ENCODE measurements at places on chromosomes 1 and 21.

GRCh38 chr1:246292571-246292970 is 214.5 kb downstream of the SMYD3 start:
- DNase-seq: no peak

GRCh38 chr1:96464066-96464465 is 257.5 kb upstream of the PTBP2 start:
- DNase-seq: no peak

DNA sequence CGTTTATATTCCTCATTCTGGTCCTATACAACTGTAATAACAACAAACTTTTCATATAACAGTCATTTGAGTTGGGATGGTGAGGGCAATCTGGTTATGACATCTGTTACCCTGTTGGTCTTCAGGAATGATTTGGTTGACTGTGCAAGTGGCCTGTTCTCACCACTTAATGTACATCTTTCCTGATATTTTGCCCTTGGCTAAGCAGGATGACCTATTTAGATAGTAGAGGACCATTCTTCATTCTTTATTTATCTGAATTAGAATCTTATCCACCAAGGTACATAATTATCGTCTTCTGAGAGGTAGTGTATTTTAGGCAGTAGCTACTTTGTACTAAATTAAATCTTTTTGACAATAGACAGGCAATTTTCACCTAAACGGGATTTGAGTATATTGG is 154.3 kb downstream of the DNM3 start:
- no peak for DNase-seq

DNA sequence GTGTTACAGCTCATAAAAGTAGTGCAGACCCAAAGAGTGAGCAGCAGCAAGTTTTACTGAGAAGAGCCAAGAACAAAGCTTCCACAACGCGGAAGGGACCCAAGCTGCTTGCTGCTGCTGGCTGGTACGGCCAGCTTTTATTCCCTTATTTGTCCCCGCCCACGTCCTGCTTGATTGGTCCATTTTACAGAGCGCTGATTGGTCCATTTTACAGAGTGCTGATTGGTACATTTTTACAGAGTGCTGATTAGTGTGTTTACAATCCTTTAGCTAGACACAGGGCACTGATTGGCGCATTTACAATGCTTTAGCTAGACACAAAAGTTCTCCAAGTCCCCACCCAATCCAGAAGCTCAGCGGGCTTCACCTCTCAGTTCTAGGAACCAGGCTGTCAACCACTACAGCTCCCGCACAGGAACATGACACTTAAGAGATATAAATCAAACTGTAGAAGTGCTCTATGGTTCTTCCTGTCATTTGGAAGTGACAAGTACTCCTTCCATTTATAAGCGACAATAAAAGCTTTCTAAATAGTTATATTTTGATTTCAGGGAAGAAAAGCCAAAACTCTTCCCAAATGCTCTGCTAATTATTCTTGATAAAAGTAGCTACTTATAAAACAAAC is 28.5 kb downstream of the RNF115 start:
- DNase-seq: no peak

DNA sequence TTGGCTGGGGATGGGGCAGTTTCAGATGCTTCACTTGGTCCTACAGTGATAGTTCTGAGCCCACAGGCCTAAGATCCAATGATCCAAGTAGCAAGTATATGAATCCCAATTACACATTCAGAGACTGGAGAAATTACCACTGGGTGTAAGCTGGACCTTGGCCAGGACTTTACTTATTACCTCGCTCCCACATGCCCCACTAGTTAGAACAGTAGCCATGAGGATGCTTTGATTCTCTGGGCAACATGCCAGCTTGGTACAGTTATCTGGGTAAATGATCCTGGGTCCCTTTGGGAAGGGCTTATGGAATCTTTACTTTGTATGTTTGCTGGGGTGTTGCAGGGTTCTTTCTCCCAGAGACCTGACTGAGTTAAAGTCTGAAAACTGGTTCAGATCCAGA is 5.0 kb upstream of the FCAMR start:
- no peak for DNase-seq

DNA sequence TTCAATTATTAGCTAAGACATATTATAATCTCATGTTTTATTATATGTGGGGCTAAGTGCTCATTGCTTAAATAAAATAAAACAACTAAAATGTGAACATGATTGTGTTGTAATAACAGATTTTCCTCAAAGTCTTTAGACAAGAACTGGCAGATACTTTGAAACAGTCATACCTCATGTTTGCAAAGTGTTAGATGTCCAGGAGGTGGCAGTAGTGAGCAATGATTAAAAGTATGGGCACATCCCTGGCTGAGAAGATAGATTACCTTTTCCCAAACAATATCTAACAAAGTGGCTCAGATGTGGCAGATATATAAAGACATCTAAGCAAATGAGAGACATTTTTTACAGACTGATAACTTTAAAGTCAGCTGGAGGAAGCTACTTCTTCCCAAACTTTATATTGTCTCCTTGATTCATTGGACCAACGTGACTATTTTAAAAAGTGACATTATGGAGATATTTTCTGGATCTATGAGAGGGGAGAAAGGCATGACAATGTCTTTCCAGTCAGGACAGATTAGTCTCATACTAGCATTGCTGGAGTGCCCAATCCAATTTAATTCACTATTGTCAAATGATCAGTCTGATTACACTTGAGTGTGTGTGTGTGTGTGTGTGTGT is 269.8 kb downstream of the S1PR1 start:
- peak; percentile 41 for DNase-seq

GRCh38 chr1:98732985-98733781 is 71.7 kb downstream of the SNX7 start:
- DNase-seq: no peak

DNA sequence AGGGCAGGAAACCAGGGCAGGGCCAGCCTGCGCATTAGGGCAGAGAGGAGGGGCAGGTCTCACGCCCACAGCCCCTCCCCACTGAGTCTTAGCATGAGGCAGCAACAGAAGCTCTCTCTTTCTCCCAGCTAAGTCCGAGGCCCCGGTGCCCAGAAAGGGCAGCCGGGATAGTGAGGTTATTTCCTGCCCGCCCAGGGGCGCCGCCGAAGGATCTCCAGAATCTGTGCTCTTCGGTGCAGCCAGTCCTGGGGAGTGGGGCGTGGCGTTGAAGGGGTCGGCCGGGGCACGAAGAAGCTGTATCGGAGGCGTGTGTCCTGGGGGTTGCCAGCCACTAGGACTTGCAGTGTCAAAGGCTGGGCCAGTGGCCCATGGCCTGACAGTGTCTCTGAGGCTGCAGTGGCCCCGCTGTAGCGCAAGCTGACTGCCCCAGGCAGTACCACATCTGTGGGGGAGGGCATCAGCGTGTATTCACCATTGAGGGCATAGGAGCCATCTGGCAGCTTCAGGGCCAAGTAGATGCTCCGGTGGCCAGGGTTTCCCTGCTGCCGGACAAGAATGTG is 7.8 kb downstream of the ADAMTS4 start:
- no peak for DNase-seq

DNA sequence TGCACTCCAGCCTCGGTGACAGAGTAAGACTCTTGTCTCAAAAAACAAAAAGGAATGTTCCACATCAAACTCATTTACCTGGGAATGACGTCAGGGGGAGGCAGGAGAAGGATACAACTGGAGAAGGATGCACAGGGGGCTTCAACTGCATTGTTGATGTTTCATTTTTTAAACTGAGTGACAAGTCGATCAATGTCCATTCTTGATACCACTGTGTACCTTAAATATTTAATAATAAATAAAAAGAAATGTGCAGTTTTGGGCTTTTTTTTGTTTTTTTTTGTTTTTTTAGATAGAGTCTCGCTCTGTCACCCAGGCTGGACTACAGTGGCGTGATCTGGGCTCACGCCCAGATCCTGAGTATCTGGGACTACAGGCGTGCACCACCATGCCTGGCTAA is 35.8 kb downstream of the PLEKHO1 start:
- DNase-seq: no peak

DNA sequence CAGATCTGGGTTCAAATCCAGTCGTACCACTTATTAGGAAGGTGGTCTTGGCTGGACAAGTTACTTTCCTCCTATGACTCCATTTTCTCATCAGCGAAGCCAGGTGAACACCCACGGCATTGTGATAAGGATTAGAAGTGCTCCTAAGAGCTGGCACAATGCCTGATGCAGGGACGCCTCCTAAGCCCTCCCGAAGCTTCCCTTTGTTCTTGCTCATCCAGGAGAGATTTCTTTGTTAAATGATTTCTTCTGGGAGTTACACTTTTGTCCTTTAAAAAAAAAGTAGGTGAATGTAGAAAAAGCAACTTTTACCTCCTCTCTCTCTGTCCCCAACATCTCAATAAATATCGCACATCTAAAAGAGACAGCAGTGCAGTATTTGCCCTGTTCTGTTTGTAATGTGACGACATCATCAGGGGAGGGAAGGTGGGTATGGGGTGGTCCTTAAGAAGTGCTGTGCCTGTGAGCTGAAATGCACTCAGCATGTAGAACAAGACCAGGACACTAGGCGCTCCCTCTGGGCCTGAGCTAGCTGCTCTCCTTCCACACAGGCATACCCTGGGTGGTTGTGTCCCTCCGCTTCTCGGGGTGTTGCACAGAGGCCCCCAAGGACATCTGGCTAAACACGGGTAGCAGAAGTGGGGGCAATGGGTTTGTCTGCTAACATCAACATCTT is 43.9 kb downstream of the SUSD4 start:
- DNase-seq: no peak

- DNase-seq: peak; percentile 4
Measured at GRCh38 chr21:46142582-46143473, 12.6 kb downstream of the FTCD start.

DNA sequence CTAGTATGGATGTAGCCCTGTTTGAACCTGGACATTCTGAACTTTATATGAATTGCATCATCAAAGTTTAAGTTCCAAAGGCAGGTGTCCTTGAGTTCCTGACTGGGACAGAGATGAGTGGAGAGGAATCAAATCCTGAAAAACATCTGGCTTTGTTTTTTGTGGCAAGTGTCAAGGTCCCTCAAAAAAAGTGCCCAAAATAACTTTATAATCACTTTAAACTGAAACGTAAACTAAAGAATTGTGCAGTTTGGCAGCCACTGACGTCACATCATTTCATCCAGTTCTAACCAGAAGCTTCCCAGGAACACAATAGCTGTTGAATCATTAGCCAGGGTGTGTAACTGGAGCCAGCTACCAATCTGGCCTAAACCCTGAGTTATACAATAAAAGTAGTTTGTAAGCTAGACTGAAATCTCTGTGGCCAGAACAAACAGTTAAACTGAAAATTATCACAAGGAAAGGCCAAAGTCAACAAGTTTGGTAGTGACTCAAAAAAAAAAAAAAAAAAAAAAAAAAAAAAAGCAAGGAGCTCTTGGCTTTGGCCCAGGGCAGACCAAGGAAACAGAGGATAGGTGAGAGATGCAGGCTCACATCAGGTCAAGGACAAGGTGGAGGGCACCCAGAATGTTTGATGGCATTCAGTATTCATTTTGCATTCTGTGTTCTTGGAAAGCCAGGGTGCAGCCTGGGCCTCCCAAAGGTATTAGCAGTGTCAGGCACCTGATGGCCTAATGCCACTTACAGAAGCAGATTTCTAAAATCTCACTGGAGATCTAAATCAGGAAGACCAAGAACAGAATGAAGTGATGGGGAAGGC is 74.3 kb downstream of the TNFSF18 start:
- peak; percentile 84 for DNase-seq

DNA sequence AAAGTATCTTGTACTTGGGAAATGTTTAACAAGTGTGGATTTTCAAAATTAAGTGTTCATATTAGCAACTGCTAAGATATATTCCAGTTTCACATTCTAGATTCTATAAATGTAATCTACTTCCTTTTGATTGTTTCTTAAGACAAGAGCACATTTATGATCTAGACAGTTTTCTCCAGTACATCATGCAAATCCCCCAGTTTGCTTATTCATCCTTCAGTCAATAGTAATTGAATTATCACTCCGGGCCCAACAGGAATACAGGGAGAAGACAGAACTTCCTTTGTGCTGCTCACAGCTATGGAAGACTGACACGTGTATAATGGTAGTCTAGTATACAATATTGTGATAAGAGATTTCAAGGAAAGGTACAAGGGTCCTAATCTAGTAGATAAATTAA is 14.5 kb downstream of the PLA2G4A start:
- DNase-seq: no peak

GRCh38 chr1:25731626-25732370 is 68.2 kb upstream of the SELENON start:
- DNase-seq: no peak

GRCh38 chr1:37317870-37318467 is 156.4 kb upstream of the ZC3H12A start:
- no peak for DNase-seq

DNA sequence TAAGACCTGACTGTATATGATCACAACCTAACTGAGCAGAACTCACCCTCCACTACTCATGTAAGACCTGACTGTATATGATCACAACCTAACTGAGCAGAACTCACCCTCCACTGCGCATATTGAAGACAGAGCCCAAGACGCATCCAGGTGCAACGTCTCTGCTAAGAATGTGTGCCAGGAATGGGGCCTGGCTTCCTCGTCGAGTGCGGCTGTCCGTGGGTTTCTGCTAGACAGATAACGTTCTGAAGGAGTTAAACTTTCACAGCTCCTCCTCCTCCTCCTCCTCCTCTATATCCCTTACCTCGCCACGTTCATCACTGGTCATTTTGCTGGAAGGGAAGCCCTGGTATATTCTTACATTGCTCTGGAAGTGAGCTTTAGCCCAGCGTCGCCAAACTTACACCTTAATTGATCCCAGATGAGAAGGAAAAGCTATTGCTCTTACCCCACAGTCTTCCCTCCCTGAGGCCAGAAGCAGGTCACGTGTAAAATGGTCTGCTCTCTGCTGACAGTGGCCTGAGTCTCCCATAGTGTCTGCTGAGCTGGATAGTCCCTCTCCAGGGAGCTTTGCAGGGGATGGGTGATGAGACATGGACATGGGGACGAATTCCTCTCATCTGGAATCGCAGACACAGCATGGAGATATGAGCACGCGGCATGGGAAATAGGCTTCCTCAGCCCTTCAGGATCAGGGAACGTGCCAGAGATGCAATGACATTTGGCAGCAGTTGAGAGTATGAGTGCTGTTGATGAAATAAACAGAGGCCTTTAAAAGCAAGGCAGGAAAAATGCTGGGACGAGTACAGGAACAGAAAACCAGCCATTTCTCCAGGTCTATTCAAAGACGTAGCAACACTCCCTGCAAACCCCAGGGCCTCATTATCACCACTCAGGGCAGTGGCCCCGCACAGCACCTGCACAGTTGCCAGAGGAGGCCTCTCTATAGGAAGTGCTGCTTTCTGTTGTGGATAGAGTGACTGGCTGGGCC is 528.1 kb downstream of the KIF26B start:
- DNase-seq: no peak

DNA sequence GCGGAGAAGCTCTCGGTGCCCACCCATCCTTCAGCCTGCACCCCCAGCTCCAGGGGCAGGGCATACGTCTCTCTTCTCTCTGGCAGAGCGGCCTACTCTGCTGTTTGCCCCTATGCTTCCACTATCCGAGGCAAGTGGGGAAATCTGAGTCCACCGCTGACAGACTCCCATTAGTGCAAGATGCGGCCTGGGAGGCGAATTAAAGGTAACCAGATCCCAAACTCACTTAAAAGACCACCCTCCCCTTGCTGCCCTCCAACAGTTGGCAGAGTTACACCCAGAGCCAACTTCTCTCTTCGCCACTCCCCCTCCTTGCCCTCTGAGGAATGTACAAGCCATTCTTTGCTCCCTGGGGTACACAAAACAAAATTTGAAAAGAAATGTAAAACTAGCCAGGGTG is 6.4 kb downstream of the FOXD3 start:
- DNase-seq: no peak
